ENCODE measurements at places on chromosomes 4 and X. TPM values are rescaled to one million over a fixed set of nuclear protein-coding genes. Genes with fewer than 3 reads are reported as not detected.

The PABPC5 gene
- 2.5 TPM for total RNA-seq

The HS3ST1 gene
- total RNA-seq = 1.3 TPM

The SAGE1 gene
- total RNA-seq = not detected

The POU3F4 gene
- 0.09 TPM for total RNA-seq

The RIPPLY1 gene
- not detected for total RNA-seq

The DRD5 gene
- total RNA-seq = not detected

The TASL gene
- not detected for total RNA-seq

The CT45A3 gene
- total RNA-seq = not detected

The SPP1 gene
- total RNA-seq = 0.31 TPM
